ENCODE measurements at places on chromosomes 12 and 14. TPM values are rescaled to one million over a fixed set of nuclear protein-coding genes. Genes with fewer than 3 reads are reported as not detected.

The RNU4-1 gene
- 3,997 TPM for total RNA-seq

The YLPM1 gene
- total RNA-seq: 85.9 TPM

The PRIMA1 gene
- not detected for total RNA-seq

The PLCZ1 gene
- not detected for total RNA-seq

The FBXO33 gene
- total RNA-seq: 12.7 TPM

The PCBP2 gene
- total RNA-seq: 841 TPM

The STAT2 gene
- total RNA-seq: 159 TPM

The PRR4 gene
- 0.98 TPM for total RNA-seq

The MYO1H gene
- not detected for total RNA-seq

The RNASE2 gene
- total RNA-seq: not detected

The ACVRL1 gene
- not detected for total RNA-seq

The AKT1 gene
- 80.8 TPM for total RNA-seq

Data from activated B cell treated with CpG ODN at 0.5 μM for 24 hours (primary cell).